Left cardiac atrium (tissue), 4 donors: ENCODE measurements at places on chromosomes 5 and 9. TPM values are rescaled to one million over a fixed set of nuclear protein-coding genes. Genes with fewer than 3 reads are reported as not detected.
A peak's percentile ranks its signal among the peaks of the same experiment; 100 is the strongest.

The WNK2 gene
- total RNA-seq, result 175 TPM

The TRIM14 gene
- total RNA-seq, result 4.3 TPM

The BHMT gene
- 0.44 TPM for total RNA-seq

The SPRY4 gene
- total RNA-seq, result 30.6 TPM

- no peak for DNase-seq
Observed at GRCh38 chr9:136543830-136544547, 1.9 kb downstream of the NOTCH1 start.

- DNase-seq, result no peak
Observed at GRCh38 chr9:77649109-77649812, 1.1 kb upstream of the GNA14 start.

- DNase-seq, result no peak
Observed at GRCh38 chr5:29304545-29304944, 1888.9 kb upstream of the CDH6 start.

- DNase-seq, result no peak
Observed at GRCh38 chr5:120122703-120123102, 341.4 kb upstream of the PRR16 start.

DNA sequence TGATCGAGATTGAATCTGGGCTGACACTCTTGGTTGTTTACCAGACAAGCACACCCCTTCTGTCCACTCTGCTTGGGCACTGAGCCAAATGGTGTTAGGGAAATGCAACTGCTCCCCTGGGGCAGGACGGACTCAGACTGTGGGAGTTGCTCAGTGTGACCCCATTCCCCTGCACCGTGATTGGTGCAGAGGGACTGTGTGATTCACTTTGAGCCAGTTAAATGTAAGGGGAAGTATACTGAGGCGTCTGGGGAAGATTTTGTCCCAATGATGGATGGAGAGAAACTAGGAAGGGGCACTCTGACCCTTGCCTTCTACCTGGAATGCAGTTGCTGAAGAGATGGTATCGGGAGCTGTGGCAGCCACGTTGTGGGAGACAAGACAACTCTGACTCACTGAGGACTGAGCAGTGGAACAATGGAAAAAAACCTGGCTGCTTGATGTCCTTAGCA, 196.0 kb upstream of the ANKRD55 start:
- peak; percentile 64 for DNase-seq

DNA sequence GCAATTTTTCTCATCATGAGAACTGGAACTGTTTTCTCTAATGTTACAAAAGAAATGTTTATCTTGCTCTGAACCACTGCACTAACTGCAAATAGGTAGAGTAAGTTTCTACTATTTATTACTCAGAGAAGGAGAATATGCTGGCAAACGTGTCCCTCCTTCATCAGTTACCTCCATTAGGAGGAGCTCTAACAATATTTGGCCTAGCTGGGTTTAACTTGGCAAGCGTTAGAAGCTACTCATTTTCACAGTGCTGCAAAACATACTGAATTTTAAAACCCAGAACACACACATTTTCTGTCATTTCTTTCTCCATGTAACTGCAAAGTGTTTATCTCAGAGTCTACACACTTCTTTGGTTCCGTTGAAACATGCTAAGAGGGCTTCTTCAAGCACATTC, 101.0 kb upstream of the GABRG2 start:
- DNase-seq, result no peak

DNA sequence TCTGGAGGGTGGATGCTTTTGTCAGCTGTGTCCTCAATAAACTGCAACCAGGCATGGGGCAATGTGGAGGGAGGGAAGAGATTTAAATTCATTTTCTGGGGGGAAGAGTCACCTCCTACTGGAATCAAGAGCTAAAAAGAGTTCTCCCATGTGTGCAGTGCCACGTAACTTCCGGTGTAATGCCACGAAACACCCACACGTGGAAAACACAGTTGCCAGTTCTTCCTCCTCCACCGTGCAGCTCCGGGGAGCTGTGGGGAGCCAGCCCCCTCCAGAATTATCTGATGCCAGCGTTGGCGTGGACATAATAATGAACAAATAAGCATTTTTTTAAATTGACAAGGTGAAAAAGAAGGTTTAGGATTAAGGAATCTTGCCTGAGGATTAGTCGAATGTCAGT, 32.1 kb upstream of the MED10 start:
- DNase-seq, result no peak

DNA sequence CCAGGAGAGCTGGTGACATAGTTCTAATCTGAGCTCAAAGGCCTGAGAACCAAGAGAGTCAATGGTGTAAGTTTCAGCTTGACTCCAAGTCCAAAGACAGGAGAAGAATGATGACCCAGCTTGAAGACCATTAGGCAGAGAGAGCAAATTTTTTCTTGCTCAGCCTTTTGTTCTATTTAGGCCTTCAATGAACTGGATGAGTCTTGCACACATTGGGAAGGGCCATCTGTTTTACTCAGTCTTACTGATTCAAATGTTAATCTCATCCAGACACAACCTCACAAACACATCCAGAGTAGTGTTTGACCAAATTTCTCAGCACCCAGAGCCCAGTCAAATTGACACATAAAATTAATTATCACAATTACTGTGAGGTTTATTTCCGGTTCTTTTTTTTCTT, 7.1 kb upstream of the BTF3 start:
- DNase-seq, result no peak

DNA sequence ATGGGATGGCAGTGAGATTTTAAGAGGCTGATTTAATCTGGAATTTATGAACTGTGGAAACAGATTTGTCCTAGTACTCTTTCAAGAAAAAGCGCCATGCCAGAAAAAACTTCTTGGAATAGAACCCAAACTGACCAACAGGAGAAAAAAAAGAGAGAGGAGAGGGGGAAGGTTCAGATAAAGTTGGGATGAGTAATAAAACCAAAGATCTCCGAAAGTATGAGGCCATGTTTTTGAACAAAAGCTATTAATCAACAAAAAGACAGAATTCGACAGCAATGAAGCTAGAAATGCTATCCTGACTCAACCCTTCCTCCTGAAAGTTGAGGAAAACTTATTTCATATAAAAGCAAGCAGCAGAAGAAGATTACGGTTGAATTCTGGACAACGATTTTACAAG, 135.5 kb downstream of the CEMIP2 start:
- no peak for DNase-seq

DNA sequence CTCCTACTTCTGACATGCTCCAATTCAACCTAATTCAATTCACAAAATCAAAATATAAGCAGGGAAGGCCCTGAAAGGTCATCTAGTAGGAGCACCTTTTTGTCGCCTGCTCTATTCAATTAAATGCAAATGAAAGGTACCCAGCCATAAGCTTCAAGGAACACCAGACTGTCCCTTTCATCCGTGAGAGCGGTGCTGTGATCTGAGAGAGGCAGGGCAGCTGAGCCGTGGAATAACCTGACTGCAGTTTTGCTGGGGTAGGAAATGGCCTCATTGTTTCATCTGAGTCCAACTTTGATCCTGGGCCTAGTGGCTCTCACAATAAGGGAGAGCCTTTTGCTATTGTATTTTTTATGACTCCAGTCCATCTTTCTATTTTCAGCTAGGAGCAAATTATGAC, 39.8 kb upstream of the GLRA1 start:
- no peak for DNase-seq

DNA sequence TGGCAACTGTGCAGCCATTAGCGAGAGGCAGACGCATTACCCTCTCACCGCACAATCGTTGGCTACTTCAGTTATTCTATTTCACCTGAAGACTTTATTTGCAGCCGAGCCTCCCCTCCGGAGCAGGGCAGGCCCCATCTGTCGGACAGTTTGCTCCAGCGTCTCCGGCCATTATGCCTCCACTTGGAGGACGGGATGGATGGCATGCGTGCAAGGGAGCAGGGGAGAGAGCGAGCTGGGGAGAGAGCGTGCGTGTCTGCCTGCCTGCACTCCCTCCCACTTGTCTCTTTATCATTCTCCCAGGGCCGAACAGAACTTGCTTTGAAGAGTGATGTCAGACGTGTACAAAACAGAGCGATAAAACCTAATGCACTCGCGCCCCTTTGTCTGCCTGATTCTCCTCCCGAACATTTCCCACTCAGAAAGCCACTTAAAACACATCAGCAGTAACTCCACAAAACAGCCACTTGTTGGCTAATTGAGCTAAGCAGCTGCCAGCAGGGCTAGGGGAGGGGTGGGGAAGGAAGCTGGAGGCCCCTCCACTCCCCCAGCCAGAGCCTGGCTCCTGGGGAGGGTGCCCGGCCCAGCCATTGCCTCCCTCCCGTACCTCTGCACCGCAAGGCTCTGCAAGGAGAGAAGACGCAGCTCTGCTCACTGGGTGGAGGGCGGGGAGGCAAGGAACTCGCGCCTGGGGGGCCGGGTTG, 43.4 kb upstream of the FUBP3 start:
- DNase-seq, result peak; percentile 37
